ENCODE measurements at places on chromosomes 4 and X.

- no peak for DNase-seq
Observed at GRCh38 chr4:10753336-10753735, 68.8 kb upstream of the CLNK start.

DNA sequence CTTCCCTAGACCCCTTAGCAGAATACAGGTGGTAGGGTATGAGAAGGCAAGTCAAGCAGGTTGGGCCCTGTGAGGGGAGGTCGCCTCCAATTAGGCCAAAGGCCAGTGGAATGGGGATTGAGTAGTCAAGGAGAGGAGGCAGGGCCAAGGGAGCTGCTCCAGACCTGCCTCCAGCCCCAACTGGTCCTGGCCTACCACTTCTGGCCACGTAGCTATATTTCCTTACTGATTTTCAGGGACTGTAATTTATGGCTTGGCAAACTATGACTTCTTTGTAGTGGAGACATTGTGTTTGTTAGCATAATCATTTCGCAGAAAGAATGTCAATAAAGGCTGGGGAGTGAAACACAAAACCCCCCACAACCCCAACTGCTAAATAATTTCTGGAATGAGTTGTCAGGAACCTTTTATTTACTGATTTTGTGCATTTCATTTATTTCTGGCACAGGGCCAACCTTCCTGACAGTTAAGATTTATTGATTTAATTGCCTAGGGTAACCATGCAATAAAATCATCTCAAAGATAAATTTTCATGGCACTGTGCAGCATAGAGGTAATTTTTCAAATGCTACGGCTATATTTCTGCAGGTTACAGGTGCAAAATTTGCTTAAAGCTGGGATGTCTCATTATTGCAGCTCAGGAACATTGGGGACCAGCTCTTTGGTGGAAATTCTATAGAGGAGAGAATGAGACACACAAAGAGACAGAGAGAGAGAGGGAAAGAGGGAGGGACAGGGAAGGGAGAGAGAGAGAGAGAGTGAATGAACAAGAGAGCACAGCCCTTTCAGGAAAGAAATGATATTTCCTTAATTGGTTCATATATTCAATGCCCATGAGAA lies 494.9 kb downstream of the IDS start:
- DNase-seq, result no peak

DNA sequence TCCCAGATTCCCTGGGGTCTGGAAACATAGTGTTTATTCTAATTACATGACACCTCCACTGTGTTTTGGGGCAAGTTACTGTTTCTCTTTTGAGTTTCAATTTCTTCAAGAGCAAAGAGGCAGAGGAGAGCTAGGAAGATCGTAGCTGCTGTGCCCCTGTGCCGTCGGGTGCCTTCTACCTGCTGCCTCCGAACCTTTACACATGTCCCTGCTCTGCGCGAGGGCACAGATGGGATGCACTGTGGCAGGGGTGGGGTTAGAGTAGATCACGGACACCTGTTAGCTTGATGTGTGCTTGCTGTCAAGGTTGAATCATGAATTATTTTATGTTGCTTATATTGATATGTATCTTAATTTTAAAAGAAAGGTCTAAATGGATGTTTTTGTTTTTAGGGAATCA lies 71.1 kb upstream of the MSANTD1 start:
- DNase-seq, result no peak

- peak; percentile 77 for DNase-seq
Observed at GRCh38 chr4:139814323-139815015, 148.8 kb downstream of the MGST2 start.

DNA sequence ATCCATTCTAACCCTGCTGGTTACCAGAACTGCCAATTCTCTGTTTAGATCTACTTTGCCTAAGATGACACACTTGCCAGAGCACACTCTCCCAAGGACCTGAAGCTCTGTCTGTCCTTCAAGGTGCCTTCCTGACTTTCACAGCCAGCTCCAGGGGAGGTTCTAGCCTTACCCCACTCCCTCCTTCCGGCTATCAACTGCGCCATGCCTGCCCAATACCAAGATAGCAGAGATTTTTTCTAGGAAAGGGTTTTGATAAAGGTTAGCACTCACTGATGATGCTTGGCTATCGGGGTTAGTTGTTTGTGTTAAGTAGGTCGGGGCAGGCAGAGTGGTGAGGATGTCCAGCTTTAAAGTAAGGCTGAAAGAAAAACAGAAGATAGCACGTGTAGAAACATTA lies 14.3 kb downstream of the ALPK1 start:
- no peak for DNase-seq

DNA sequence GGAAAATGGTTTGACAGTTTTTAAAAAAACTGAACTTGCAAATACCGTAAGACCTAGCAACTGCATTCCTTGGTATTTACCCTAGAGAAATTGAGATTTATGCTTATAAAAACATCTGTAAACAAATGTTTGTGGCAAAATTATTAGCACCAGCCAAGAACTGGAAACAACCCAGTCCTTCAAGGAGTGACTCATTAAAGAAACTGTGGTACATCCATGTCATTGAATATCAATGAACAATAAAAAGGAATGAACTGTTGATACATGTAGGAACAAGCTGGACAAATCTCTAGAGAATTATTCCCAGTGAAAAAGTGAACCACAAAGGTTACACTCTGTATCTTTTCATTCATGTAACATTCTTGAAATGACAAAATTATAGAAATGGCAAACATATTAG lies 240.2 kb upstream of the ADAMTS3 start:
- no peak for DNase-seq

DNA sequence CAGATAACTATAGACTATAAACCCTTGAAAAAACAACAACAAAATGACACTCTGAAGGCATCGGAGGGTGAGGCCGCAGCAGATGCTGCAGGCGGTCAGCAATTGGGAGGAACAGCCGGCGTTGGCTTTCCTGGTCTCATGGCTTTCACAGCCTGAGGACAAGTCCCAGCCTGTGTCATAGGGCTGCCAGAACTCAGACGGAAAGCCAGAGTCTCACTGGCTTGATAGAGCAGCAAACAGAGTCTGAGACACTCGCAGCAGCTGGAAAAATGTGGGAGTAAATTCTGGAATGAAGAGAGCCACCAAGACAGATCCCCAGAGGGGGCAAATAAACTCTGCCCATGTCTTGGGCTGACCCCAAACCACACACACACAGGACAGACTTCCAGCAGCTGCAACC lies 86.3 kb downstream of the PPP2R2C start:
- DNase-seq, result no peak

GRCh38 chr4:8297691-8298485 lies 28.3 kb downstream of the HTRA3 start:
- DNase-seq, result no peak

DNA sequence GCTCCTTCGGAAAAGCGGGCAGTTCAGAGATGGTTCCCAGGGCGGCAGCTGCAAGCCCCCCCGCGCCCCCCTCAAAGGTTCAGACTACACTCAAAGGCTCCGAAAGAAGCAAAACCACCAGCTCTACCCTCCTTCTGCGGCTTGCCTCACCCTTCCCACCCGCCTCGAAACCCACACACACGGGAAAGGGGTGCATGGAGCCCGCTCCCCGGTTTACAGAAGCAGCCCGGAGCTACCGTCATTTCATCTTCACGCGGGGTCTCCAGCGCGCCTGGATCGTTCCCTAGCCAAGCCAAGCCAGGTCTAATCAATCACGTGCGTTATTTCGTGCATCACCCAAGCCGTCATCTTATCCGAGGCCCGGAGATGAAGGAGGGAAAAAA lies 1.2 kb downstream of the NLGN4X start:
- no peak for DNase-seq

DNA sequence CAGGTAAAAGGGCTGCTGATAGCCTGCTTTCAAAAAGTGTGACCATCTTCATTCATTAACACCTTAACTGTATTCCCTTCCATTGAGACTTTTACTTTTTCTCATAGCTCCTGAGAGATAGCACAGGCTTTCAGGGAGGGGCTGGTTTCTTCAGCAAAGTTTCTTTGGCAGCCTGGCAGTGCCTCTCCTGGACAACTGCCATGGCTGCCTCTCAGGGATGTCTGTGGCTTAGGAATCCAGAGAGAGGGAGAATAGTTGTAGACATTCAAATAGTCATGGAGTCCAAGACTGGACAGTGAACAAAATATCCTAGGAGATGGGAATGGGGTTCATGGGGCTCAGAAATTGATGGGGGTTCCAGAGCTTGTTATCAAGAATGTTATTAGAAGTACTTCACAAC lies 81.1 kb downstream of the FAM47B start:
- no peak for DNase-seq

DNA sequence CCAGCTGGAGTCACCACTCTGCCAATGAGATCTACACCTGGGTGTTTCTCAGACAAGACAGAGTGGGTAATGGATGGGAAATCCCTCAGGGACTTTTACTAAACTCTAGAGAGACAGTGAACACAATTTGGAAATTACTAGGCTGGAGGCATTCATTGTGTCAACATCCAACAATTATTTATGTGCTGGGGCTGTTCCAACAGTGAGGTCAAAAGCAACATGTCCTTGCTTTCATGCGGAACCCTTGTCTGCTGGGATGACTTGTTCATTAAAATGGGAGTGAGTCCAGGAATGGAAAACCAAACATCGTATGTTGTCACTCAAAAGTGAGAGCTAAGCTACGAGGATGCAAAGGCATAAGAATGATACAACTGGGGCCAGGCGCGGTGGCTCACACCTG lies 54.0 kb downstream of the DRD5 start:
- DNase-seq, result peak; percentile 51

DNA sequence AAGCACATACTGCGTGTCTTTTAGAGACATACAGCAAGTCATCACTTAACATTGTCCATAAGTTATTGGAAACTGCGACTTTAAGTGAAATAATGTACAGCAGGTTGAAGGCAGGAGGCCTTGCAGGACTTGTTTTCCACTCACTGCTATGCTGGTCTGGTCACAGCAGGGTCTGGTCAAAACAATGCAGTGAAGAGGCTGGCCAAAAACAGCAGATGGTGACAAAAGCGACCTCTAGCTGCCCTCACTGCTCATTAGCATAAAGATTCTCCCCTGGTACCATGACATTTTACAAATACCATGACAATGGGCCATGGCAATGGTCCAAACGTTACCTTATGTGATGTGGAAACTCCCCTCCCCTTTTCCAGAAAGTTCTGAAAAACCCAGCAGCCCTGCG lies 1283.6 kb downstream of the FSTL5 start:
- no peak for DNase-seq

DNA sequence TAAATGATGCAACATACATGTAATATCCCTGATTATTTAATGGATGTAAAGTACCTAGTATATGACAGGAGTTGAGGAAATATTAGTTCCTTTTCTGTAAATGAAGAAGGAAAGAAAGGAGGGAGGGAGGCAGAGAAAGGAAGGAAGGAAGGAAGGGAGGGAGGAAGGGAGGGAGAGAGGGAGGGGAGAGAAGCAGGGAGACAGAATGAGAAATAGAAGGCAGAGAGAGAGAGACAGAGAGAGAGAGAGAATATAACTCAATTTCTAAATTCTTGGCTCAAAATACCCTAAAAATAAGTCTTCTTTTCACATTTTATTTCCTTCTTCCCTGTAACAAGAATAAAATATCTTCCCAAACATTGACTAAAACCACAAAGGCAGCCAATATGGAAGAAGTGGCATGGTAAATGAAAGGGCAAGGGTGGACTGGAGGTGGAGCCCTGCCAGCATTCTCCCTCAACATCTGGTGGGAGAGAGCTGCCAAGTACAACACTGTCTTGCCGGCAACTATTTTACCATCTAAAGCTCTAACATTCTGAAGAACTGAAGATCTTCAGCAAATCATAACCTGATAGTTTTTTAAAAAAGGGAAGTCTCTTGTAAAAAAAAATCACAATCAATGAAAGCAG lies 245.1 kb downstream of the PPP3CA start:
- no peak for DNase-seq

DNA sequence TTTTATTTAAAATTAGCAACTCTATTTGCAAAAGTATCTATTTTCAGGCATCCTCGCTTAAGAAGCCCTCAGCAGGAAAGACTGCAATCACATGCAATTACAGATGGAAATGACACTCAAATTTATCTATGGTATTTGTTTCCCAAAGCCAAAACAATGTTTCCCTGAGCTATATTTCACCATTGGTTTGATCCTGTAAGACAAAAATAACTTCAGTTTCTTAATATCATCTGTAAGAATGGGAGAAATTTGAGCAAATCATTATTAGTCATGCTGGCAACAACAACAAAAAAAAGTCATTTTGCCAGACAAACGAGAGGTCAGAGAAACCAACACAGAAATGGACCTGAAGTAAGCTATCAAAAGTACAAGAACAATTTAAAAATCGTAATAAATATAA lies 204.1 kb downstream of the NR3C2 start:
- DNase-seq, result no peak

DNA sequence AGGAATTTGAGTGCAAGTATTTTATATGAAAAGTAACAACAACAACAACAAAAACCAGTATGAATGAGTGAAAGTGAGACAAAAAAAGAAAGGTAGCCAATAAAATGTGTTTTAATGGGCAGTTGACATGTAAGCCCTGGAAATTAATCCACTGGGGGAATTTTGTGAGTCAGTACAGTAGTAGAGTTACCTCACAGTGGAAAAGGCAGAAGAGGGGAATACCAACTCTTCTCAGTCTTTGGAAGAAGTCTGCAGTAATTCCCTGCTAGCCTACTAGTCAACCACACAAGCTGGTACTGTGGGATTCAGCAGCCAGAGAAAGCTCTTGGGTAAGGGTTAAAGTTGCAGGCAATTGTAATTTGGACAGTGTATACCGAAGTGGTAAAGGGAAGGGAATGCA lies 76.3 kb upstream of the IL15 start:
- DNase-seq, result no peak

DNA sequence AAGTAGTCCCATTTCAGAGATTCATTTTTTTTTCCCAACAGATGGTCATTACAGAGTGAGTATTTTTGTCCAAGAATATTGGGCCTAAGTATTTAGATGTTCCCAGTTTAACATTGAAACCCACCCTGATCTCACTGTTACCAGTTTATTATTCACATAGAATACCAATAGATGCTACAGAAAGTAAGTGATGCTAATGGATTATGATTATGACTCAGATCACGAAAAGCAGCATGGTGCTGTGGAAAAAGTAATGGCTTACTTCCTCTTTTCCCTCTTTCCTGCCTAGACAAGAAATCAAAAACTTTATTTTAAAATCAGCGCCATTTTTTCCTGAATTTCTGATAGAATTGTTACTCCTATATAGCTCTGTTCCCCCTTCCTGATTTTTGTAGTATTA lies 51.9 kb downstream of the GSPT2 start:
- no peak for DNase-seq

All from COR-L47 (cell line).